H1 (cell line): ENCODE measurements at places on chromosomes 7 and 10. TPM values are rescaled to one million over a fixed set of nuclear protein-coding genes. Genes with fewer than 3 reads are reported as not detected.

GRCh38 chr10:124092250-124092859, 1.0 kb downstream of the CHST15 start:
- no peak overlapping the region for H3K27ac ChIP-seq
- H3K27me3 ChIP-seq, result peaks cover 17% of the 10 kb centered on the region
- H3K4me1 ChIP-seq, result peaks cover 3% of the 10 kb centered on the region; the same call in 1 of the 2 replicates
- H3K36me3 ChIP-seq, result no peaks in the 10 kb centered on the region
- no peak for DNase-seq
- peak overlapping the region; percentile 62 for H3K4me3 ChIP-seq

- no peaks in the 10 kb centered on the region for H3K27me3 ChIP-seq
- H3K36me3 ChIP-seq, result no peaks in the 10 kb centered on the region
- no peaks in the 10 kb centered on the region for H3K4me1 ChIP-seq
- H3K27ac ChIP-seq, result no peak overlapping the region
- no peak for DNase-seq
Observed at GRCh38 chr7:116812860-116813259, 49.5 kb upstream of the CAPZA2 start.

- H3K36me3 ChIP-seq, result no peaks in the 10 kb centered on the region
- no peaks in the 10 kb centered on the region for H3K4me1 ChIP-seq
- H3K27me3 ChIP-seq, result no peaks in the 10 kb centered on the region
- H3K27ac ChIP-seq, result no peak overlapping the region
- H3K4me3 ChIP-seq, result no peak overlapping the region
- no peak for DNase-seq
Observed at GRCh38 chr10:18158773-18159265, 18.6 kb downstream of the CACNB2 start.

GRCh38 chr7:1895664-1896515, 225.8 kb downstream of the ELFN1 start:
- no peaks in the 10 kb centered on the region for H3K36me3 ChIP-seq
- peak overlapping the region; percentile 36; the same call in 1 of the 2 replicates for H3K27ac ChIP-seq
- H3K27me3 ChIP-seq, result no peaks in the 10 kb centered on the region
- H3K4me1 ChIP-seq, result no peaks in the 10 kb centered on the region

DNA sequence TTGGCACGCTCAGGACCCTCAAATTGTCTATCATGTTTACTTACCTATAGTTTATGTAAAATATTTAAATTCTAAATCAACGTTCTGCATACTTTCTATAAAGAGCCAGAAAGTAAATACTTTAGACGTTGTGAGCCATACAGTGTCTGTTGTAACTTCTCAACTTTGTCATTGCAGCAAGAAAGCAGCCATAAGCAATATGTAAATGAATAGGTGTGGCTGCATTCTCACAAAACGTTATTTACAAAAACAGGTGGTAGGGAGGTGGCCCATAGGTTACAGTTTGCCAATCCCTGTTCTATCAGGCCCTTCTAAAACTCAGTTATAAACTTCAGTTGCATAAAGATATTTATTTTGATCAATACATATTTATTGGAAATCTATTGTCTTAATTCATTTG, 12.1 kb upstream of the NPY start:
- no peak for DNase-seq
- H3K36me3 ChIP-seq, result no peaks in the 10 kb centered on the region
- no peaks in the 10 kb centered on the region for H3K27me3 ChIP-seq
- H3K27ac ChIP-seq, result no peak overlapping the region

NEBL gene
- 4.7 and 7.5 TPM in 2 replicates for polyA plus RNA-seq

CCAR1 gene
- 61.3 and 91.6 TPM in 2 replicates for polyA plus RNA-seq
